H1 (cell line): ENCODE measurements at places on chromosomes 7 and 10.

DNA sequence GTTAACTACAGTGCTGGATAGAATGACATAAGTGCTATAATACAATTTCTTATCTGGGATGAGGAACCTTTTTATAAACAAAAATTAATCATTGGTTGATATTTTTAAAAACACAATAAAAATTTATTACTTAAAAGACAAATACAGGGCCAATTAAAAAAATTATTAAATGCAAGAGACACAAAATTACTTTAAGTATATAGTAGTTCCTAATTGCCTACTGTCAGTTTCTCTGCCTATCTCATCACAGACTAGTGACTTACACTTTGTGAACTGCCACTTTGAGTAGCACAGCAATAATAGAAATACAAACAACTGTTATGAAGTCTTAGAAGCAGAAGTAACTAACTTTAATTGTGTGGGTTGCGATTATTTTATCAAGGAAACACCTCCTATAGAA, 8.4 kb downstream of the TES start:
- DNase-seq, result no peak

GRCh38 chr7:68914006-68914405, 684.3 kb upstream of the AUTS2 start:
- no peak for DNase-seq

DNA sequence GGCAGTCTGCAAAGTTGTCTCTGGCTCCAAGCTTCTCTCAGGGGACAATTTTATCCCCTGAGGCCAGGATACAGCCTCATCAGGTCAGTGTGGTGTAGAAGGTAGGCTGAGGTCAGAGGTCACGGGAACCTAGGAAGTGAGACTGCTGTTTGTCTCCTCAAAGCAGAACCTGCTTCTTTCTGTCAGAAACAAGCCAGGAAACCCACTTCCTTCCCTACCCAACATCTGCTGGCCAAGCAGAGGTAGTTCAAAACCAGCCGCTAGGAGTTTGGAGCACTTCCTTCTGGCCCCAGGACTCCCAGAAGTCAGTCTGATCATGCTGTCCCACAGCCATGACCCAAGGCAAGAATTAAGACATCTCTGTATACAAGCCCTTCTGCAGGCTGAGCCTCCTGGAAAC, 12.2 kb downstream of the CLRN3 start:
- no peak for DNase-seq

GRCh38 chr10:22561909-22562308, 152.5 kb downstream of the PIP4K2A start:
- DNase-seq, result no peak

GRCh38 chr7:143507094-143507518, 29.4 kb downstream of the TAS2R41 start:
- DNase-seq, result no peak

GRCh38 chr10:46091080-46091827, 45.2 kb upstream of the MSMB start:
- no peak for DNase-seq
